Calu3 (cell line): ENCODE measurements at places on chromosomes 16 and 17. TPM values are rescaled to one million over a fixed set of nuclear protein-coding genes. Genes with fewer than 3 reads are reported as not detected.

NFE2L1 gene
- total RNA-seq: 216 and 247 TPM in 2 replicates

ZACN gene
- total RNA-seq: 0.17 and 0.34 TPM in 2 replicates

MMP25 gene
- 0.27 and 0.31 TPM in 2 replicates for total RNA-seq

TLCD2 gene
- 5.9 and 6.7 TPM in 2 replicates for total RNA-seq

MYADML2 gene
- not detected in 2 replicates for total RNA-seq

MYOCD gene
- total RNA-seq: 0.10 TPM in 1 of 2 replicates, not detected in the other

SLC5A11 gene
- total RNA-seq: 0.64 TPM in 1 of 2 replicates, not detected in the other

TSNAXIP1 gene
- 1.0 and 1.3 TPM in 2 replicates for total RNA-seq

ZBTB4 gene
- total RNA-seq: 27.2 and 28.1 TPM in 2 replicates

WFIKKN1 gene
- total RNA-seq: 0.66 and 0.90 TPM in 2 replicates

TNP2 gene
- not detected in 2 replicates for total RNA-seq

GPS1 gene
- total RNA-seq: 114 and 115 TPM in 2 replicates

ACSM2A gene
- total RNA-seq: not detected in 2 replicates

MOSMO gene
- 24.0 and 30.1 TPM in 2 replicates for total RNA-seq

CRK gene
- 38.9 and 40.0 TPM in 2 replicates for total RNA-seq

SLFN13 gene
- total RNA-seq: 44.4 and 46.2 TPM in 2 replicates

C16orf54 gene
- total RNA-seq: not detected in 2 replicates

PRSS22 gene
- 140 and 141 TPM in 2 replicates for total RNA-seq

UBE2G1 gene
- total RNA-seq: 52.0 and 52.5 TPM in 2 replicates

DNAAF8 gene
- total RNA-seq: 0.27 and 1.8 TPM in 2 replicates

ADGRG3 gene
- not detected in 2 replicates for total RNA-seq

C17orf78 gene
- total RNA-seq: not detected in 2 replicates

KRTAP4-3 gene
- total RNA-seq: not detected in 2 replicates

IGF2BP1 gene
- total RNA-seq: 14.4 and 17.6 TPM in 2 replicates

CD300LF gene
- not detected in 2 replicates for total RNA-seq

AKAP1 gene
- 41.4 and 48.4 TPM in 2 replicates for total RNA-seq

CNGB1 gene
- 0.19 TPM in 1 of 2 replicates, not detected in the other for total RNA-seq

ABCC3 gene
- 88.0 and 125 TPM in 2 replicates for total RNA-seq

FAHD1 gene
- total RNA-seq: 33.1 and 43.3 TPM in 2 replicates

PEMT gene
- total RNA-seq: 20.2 and 25.6 TPM in 2 replicates

EME1 gene
- total RNA-seq: 32.6 and 33.5 TPM in 2 replicates

OTOP2 gene
- not detected in 2 replicates for total RNA-seq

SEZ6L2 gene
- total RNA-seq: 68.9 and 92.1 TPM in 2 replicates

SPG7 gene
- 174 and 186 TPM in 2 replicates for total RNA-seq

CD300LB gene
- total RNA-seq: not detected in 2 replicates

VTN gene
- total RNA-seq: 0.22 TPM in 1 of 2 replicates, not detected in the other

C16orf82 gene
- not detected in 2 replicates for total RNA-seq

ESRP2 gene
- total RNA-seq: 100 and 103 TPM in 2 replicates

NMRAL1 gene
- 101 and 118 TPM in 2 replicates for total RNA-seq

KRTAP1-1 gene
- total RNA-seq: 10.2 and 15.9 TPM in 2 replicates

MT4 gene
- not detected in 2 replicates for total RNA-seq

FAM171A2 gene
- total RNA-seq: 0.95 and 2.0 TPM in 2 replicates

SNAI3 gene
- 0.34 and 0.54 TPM in 2 replicates for total RNA-seq

RSL1D1 gene
- total RNA-seq: 239 and 247 TPM in 2 replicates
